Activated T-cell treated with anti-CD3 and anti-CD28 coated beads, Interleukin-2, amount 50 U/mL, for 72 hours (primary cell): ENCODE measurements at places on chromosomes 6 and 20.

GRCh38 chr6:164303102-164303964 lies 888.8 kb downstream of the QKI start:
- no peak overlapping the region for H3K4me3 ChIP-seq
- H3K4me1 ChIP-seq, result no peaks in the 10 kb centered on the region
- DNase-seq, result no peak
- no peaks in the 10 kb centered on the region for H3K36me3 ChIP-seq
- H3K27me3 ChIP-seq, result no peaks in the 10 kb centered on the region

DNA sequence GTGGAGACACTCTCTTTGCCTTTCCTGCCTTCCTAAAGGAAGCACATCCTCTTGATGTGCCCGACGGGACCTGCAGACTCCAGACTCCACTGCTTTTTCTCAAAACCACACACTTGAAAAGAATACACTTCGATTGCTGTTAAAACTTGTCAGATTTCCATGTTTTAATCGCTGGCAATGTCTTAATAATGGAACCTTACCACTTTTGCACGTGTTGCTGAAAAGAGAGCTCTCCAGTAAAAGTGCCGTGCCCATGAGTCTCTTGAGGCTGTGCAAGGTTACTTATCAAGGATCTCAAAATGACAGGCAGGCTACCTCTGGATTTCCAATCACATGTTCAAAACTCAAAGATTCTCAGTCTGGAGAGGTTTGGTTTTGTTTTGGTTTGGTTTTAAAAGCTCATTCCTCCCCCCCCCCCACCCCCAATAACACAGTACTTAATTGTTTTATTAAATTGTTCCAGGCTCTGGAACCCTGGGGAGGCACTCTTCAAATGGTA lies 12.0 kb upstream of the TFAP2A start:
- no peak for DNase-seq
- peaks cover 1% of the 10 kb centered on the region for H3K36me3 ChIP-seq
- peak overlapping the region; percentile 82 for H3K4me3 ChIP-seq
- H3K4me1 ChIP-seq, result peaks cover 16% of the 10 kb centered on the region

DNA sequence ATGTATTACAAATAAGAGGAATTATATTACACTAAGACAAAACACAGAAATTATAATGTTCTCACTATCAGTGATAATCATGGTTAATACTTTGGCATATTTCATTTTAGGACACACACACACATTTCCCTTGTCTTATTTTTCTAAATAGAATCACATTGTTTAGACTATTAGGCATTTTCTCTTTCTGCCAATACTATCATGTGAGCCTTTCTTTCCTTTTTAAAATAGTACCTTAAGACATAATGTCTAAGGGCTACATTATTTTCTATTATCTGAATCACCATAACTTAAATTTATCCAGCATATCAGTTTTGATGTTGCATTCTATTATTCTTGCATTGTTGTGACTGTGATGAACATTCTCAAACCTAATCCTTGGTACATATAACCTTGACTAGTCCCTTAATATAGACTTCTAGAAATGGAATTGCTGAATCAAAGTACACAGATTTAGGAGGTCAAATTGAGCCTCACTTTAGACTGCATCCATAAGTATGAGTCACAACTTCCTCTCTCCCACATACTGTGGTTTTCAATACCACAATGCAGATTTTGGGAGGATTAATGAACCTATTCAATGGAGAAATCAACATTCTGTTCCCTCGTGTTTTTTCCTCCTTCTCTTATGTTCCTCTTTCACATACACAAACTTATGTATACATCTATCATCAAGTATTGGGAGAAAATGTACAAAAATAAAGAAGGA lies 212.6 kb downstream of the MOXD1 start:
- H3K4me3 ChIP-seq, result no peak overlapping the region
- no peaks in the 10 kb centered on the region for H3K4me1 ChIP-seq
- no peaks in the 10 kb centered on the region for H3K27me3 ChIP-seq
- no peak for DNase-seq
- no peak overlapping the region for H3K27ac ChIP-seq
- no peaks in the 10 kb centered on the region for H3K36me3 ChIP-seq

DNA sequence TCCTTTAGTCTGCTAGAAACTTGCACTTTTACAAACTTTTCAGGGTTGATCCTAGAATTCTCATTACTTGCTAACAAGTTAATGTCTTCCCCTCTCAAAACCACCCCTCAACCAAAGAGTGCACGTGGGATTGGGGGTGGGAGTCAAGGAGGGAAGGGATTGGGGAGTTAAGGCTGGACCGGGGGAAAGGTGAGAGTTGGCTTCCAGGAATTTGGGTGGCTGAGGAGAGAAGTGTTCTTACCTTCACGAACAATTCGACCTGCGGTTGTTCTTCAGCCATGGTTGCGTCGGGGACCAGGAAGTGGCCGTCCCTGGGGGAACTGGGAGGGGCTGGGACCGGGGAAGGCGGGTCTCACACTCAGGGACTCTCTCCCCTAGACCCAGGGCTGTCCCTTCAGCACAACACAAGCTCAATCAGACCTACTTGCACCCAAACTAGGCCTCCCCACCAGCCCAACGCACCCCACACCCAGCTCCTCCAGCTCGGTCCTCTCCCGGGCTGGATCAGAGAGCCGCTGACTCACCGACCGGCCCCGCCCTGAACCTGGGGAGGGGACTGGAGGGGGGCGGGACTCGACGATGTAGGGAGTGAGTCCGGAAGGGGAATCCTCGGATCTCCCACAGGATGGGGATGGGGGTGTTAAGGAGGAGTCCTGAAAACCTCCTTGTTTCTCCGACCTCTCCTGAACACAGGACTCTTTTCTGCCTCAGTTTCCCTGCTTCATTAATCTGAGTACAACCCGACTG lies at the start of gene CLIC1:
Gene CLIC1 (minus strand): TSS at position 510 of the 747 bp plus-strand sequence. CDS start 230 bp downstream, at position 280.
- peak within 1 kb of the TSS; percentile 98 for H3K4me3 ChIP-seq
- H3K36me3 ChIP-seq, result peaks cover 34% of the 10 kb centered on the region
- DNase-seq, result peak; percentile 87
- H3K27me3 ChIP-seq, result no peaks in the 10 kb centered on the region

DNA sequence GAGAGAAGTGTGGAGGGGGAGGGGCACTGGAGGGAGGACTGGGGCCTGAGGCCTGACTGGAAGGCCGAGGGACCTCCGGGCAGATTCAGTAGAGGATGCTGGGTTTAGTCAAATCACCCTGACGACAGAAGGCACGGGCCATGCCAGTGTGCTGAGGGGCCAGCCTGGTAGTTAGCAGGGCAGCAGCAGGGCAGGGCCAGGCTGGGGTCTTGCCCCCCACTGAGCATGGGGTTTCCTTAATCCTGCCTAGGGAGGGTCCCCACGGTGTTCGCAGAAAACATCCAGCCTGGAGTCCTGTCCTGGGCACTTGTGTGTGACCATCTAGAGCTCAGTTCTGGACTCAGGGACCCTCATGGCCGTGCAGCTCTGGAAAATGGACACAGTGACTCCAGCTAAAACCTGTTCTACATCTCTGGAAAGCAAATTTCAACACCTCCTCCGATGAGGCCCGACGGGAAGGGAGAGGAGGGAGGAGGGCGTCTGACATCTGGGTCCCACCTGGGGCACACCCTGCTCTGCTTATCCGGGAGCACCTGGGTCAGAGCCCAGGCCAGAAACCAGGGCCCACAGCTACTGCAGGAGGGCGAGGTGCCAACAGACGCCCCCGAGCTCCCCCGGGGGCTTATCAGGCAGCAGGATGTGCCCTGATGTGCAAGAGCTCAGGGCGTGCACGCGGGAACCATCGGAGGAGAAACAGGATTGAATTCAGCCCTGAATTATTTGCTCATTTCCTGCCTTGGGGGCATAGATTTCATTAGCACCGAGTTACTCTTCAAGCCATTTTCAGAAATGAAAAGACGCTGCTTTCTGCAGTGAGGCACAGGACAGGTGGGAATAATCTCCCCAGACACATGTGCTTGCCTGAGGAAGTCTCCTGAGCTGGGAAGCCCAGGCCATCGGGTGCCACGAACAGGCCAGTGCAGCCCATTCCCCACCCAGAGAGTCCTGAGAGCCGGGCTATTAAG lies 78.0 kb upstream of the MPC1 start:
- no peaks in the 10 kb centered on the region for H3K27me3 ChIP-seq
- no peak overlapping the region for H3K27ac ChIP-seq
- no peak overlapping the region for H3K4me3 ChIP-seq
- no peaks in the 10 kb centered on the region for H3K4me1 ChIP-seq
- peaks cover 5% of the 10 kb centered on the region for H3K36me3 ChIP-seq
- DNase-seq, result no peak

- peaks cover 65% of the 10 kb centered on the region for H3K4me1 ChIP-seq
- H3K4me3 ChIP-seq, result peak overlapping the region; percentile 97
- H3K27ac ChIP-seq, result peak overlapping the region; percentile 91
- H3K27me3 ChIP-seq, result no peaks in the 10 kb centered on the region
- H3K36me3 ChIP-seq, result peaks cover 26% of the 10 kb centered on the region
Observed at GRCh38 chr6:44256775-44257024, 628 bp downstream of the SLC35B2 start.

DNA sequence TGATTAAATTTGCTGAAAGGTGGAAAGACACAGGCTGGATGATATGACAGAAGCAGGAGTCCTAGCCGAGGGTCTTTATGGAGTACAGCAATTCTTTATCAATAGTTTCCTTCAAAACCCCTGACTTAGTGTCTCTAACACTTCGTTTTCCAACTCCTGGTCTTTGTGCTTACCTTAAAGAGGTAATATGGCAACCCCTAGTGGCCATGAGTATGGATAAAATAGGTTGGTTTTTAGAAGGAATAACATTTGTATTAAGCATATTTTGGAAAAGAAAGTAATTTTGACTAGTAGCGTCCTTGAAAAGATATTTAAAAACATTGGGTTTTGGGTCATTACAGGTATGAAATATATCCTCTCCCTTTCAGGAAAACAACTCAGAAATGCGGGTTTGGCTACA lies 51.9 kb downstream of the VGLL2 start:
- H3K4me1 ChIP-seq, result no peaks in the 10 kb centered on the region
- DNase-seq, result no peak
- H3K4me3 ChIP-seq, result no peak overlapping the region
- no peaks in the 10 kb centered on the region for H3K36me3 ChIP-seq
- peaks cover 11% of the 10 kb centered on the region for H3K27me3 ChIP-seq
- no peak overlapping the region for H3K27ac ChIP-seq

GRCh38 chr20:59495894-59496510 lies 108.3 kb upstream of the PHACTR3 start:
- no peaks in the 10 kb centered on the region for H3K36me3 ChIP-seq
- DNase-seq, result peak; percentile 59
- no peaks in the 10 kb centered on the region for H3K4me1 ChIP-seq
- H3K4me3 ChIP-seq, result no peak overlapping the region

DNA sequence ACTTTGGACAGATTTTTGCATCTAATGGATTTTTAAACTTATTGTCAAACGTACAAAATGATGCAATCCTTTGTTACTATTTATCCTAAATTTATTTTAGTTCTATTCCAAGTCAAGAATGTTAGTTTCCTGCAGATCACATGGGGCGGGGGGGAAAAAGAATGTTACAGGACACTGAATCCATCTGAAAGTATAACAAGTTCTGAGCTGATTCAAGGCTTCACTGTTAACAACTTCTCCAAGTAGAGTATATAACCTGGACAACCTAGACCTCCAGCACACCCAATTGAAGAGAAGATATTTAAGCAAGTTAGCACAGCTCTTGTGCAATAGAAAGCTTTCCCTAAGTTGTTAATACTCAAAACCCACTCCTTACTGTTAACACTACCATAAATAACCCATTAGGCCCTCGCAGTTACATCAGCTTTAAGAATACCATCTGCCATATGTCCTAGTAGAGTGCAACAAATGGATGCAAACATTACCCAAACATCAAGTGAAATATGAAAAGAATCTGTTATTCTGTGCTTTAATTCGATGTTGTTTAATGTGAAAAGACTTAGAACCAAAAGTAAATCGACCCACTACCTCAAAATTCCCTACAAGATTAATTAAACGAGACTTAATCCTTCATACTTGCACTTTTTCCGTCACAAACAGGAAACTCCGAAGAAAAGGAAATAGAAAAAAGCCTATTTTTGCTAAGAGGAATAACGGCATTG lies 1.3 kb downstream of the SEC63 start:
- no peaks in the 10 kb centered on the region for H3K27me3 ChIP-seq
- peaks cover 32% of the 10 kb centered on the region for H3K4me1 ChIP-seq
- peaks cover 15% of the 10 kb centered on the region for H3K36me3 ChIP-seq

DNA sequence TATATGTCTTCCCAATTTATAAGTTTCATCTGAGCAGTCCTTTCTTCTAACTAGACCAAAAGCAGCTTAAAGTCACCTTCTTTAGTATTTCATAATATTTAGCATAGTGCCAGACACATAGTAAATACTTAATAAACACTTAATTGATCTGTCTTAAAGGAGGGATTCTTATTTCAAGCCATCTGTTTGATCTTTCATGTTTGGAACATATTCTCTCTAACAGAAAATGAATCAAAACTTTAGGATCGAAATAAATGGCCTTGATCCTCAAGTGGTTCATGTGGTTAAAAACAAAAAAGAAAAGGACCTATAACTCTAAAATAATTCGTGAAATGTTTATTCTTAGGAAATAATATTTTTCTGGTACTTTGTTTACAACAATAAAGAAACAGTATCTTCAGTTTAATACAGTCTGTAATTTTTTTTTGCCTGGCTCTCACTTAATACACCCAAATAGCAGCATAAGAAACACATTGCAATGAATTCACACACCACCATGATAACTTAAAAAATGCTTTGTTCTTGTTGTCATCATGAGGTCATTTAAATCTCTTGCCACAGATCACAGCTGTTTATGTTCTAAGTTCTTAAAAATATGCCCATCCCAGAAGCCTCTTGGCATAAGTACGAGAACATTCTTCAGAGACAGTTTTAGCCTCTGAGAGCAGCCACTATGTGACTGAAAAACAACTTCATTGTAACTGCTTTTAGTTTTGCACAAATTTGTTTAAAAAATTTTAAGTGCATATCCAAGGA lies 48.1 kb downstream of the ESF1 start:
- no peak overlapping the region for H3K27ac ChIP-seq
- H3K36me3 ChIP-seq, result peaks cover 17% of the 10 kb centered on the region
- no peaks in the 10 kb centered on the region for H3K27me3 ChIP-seq
- H3K4me1 ChIP-seq, result peaks cover 15% of the 10 kb centered on the region

DNA sequence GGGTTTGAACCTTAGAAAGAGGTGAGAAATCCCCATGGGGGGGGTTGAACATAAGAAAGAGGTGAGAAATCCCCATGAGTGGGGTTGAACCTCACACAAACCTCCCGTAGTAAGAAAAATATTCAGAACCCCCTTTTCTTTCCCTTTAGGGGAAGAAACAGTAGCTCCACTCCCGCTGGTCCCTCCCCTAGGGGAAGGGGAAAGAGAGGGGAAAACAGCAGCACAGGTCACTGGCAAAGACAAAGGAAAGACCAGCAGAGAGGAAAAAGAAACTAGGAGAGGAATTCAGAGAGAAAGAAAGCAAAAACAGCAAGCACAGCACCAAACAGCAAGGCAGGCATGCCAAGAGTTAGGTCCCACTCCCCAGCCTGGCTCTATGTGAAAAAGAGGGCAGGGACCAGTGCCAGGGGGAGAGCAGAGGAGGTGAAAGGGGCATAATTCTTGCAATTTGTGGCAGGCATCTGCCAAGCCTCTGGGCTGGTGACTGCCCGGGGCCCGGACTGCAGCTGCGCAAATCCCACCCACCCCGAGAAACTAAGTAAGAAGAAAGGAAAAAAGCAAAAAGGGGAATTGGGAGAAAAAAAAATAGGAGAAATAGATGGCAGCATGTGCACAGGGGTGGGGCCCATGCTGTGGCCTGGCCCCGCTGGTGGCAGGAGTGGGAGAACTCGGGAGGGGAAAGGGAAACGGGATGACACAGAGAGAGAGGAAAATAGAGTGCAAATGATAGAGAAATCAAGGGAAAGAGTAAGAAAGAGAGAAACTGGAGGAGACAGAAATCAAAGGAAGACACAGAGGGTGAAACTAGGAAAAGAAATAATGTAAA lies 15.1 kb upstream of the GOPC start:
- peaks cover 8% of the 10 kb centered on the region for H3K36me3 ChIP-seq
- H3K27me3 ChIP-seq, result no peaks in the 10 kb centered on the region

GRCh38 chr6:11920566-11920965 lies 91.5 kb upstream of the HIVEP1 start:
- no peaks in the 10 kb centered on the region for H3K4me1 ChIP-seq
- H3K27ac ChIP-seq, result no peak overlapping the region
- no peaks in the 10 kb centered on the region for H3K36me3 ChIP-seq
- no peaks in the 10 kb centered on the region for H3K27me3 ChIP-seq
- no peak overlapping the region for H3K4me3 ChIP-seq
- no peak for DNase-seq
